ENCODE measurements at places on chromosomes 3 and 15.
A peak's percentile ranks its signal among the peaks of the same experiment; 100 is the strongest.

DNA sequence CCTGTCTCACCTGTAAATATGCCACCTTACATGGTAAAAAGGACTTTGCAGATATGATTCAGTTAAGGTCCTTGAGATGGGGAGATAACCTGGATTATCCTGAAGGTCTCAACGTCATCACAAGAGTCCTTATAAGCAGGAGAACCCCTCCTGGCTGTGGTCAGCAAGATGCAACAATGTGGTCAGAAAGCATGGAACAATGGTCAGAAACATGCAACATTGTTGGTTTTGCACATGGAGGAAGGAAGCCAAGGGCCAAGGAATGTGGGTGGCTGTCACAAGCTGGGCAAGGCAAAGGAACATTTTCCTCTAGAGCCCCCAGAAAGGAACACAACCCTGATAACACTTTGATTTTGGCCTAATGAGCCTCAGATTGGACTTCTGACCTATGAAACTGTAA lies 9.4 kb upstream of the SUMF1 start:
- DNase-seq = no peak

DNA sequence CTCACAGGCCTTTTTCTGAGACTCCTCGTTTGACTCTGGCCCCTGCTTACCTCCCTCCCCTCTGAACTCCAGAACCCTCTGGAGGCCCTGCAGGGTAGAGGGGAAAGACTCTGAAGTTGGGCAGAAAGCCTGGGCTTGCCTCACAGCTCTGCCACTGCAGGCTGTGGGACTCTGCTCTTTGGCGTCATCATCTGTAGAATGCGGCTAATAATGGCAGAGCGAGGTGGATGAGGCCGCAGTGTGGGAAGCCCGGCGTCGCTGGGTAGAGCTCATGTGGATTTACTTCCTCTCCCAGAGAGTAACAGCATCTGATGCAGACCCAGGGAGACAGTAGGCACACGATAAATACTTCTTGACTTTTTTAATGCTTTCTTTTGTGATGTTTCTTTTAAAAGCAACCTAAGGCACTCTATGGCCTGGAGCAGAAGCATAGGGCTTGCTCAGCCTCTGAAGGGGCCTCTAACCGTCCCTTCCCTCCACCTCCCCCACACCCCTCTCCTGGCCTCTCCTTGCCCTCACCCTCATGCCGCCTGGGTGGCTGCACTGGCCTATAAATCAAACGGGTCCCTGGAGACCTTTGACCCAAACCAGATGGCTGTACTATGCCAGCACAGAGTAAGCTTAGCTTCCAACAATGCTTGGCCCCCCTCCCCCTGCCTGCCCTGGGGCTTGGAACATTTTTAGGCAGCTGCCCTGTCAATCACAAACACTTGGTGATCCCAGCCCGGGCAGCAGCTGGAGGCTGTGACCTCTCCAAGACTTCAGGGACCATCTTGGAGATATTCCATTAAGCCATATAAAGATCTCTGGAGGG lies 32.9 kb downstream of the SPSB4 start:
- peak; percentile 26 for DNase-seq

DNA sequence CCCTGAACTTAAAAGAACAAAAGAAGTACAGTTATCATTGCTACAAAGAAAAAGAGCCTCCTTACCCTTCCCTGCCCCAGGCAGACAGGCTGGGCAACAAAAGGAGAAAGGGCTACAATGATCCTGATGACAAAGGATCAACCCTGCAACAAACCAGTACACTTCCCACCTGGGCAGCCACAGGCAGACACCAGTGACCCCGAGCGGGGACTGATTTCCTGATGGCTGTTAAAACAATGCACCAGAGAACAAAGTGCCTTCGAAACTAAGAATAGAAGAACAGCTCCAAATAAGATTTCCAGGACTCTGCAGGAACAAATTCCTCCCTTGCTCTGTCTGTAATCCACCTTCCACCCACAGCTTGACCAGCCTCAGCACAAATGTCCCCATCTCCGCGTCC lies 106.3 kb upstream of the ARHGEF3 start:
- no peak for DNase-seq

DNA sequence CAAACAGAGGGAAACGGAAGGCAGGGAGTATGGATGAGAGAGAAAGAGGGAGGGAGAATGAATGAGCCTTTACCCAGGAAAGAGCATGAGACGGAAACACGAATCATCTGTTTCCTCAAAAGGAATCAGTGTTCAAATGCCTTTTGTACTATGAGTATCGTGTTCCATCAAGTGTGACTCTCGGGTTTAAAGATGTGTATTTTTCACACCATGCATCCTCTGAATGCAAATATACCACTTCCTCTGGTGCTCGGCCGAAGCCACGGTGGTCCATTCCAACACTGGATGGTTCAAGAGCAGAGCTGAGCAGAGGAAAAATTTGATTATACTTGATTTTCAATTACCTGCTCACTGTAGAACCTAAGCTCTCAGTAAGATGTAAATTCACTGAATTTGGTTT lies 505.1 kb downstream of the MECOM start:
- DNase-seq = no peak

- DNase-seq = no peak
Measured at GRCh38 chr3:3119393-3119851, 7.3 kb upstream of the TRNT1 start.

DNA sequence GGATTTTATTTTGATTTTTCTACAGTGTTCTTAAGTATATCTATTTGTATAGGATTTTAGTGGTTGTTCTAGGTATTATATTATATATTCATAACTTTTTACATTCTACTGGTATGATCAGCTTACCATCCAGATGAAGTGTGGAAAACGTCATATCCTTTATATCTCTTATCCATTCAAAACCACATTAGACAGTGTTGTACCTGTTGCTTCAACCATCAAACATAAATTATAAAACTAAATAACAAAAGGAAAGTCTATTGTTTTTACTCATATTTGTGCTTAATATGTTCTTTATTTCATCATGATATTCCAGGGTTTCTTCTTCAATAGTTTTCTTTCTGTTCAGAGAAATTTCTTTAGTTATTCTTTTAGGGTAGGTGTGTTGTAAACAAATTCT lies 191.4 kb downstream of the RPLP1 start:
- no peak for DNase-seq

DNA sequence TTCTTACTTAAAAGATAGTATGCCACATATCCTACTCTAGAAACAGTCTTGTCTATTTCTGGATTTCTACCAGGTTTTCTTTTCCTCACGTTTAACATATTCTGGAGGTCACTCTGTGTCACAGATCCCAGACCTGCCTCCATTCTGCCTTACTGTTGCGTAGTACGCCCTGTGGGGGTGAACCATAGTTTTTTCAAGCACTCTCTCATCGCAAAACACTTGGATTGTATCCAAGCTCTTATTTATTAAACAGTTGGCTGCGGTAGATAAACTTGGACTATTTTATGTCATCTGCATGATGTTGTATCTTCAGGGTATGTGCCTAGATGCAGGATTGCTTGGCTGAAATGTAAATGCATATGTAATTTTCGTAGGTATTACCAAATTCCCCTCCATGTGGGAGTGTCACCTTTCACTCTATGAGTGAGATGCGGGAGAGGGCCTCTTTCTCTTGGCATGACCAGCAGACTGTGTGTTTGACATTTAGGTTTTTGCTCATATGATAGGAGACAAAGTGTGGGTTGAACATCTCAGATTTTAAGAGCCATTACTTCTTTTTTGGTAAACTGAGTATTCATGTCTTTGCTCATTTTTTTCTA lies 55.8 kb downstream of the ABTB1 start:
- no peak for DNase-seq

GRCh38 chr3:65979162-65979561 lies 59.6 kb downstream of the MAGI1 start:
- DNase-seq = no peak

DNA sequence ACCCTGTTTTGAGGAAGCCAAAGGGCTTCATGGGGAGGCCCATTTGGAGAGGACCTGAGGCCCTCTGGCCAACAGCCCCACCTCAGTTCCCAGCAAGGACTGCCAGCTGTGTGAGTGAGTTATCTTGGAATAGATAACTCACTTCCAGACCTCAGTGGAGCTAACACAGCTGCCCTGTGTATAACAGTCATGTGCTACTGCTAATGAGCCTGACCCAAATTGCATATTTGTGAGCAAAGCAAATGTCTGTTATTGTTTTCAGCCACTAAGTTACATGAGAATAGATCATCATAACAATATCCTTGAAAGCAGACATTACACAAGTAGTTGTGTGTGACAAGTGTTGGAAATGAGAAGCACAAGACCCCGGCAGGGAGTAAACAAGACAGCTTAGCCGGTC lies 355.8 kb downstream of the MCTP2 start:
- no peak for DNase-seq

- DNase-seq = no peak
Measured at GRCh38 chr3:37945807-37946530, 44.6 kb upstream of the VILL start.

DNA sequence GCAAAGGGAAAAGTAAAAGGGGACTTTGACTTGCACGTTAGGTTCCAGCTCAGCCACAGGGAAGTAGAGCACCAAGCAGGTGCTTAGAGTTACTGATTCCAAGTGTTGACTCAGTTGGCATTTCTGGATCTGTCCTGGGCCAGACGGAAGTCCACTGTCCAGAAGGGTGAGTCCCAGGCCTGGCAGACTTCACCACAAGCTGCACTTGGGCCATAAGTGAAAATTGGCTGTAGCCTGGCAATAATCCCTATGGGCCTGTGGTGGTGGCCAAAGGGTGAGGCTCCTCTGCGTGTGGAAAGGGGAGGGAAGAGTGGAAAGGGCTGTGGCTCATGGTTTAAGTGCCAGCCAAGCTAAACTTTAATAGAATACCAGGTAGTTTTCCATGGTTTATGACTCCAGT lies 121.5 kb downstream of the DTWD1 start:
- DNase-seq = no peak

- no peak for DNase-seq
Measured at GRCh38 chr3:23314981-23315762, 112.0 kb downstream of the UBE2E2 start.

- DNase-seq = no peak
Measured at GRCh38 chr15:88074386-88074785, 182.2 kb downstream of the NTRK3 start.

DNA sequence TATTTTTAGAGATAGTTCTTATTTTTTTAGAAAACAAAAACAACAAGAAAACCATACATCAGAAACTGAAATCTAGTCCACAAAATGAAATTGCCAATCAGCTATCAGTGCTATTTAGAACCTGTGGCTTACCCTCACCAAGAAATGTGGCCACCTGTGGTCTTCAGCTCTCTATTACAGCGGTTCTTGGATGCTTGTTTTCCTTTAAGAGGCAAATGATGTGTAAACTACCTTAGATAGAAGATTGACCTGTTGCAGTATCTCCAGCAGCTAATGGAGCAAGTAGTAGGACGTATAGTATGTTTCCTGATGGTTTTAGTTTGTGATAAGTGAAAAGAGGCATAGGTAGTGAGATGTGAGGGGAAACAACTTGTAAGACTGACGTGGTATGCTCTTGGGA lies 21.2 kb downstream of the TFG start:
- DNase-seq = no peak

DNA sequence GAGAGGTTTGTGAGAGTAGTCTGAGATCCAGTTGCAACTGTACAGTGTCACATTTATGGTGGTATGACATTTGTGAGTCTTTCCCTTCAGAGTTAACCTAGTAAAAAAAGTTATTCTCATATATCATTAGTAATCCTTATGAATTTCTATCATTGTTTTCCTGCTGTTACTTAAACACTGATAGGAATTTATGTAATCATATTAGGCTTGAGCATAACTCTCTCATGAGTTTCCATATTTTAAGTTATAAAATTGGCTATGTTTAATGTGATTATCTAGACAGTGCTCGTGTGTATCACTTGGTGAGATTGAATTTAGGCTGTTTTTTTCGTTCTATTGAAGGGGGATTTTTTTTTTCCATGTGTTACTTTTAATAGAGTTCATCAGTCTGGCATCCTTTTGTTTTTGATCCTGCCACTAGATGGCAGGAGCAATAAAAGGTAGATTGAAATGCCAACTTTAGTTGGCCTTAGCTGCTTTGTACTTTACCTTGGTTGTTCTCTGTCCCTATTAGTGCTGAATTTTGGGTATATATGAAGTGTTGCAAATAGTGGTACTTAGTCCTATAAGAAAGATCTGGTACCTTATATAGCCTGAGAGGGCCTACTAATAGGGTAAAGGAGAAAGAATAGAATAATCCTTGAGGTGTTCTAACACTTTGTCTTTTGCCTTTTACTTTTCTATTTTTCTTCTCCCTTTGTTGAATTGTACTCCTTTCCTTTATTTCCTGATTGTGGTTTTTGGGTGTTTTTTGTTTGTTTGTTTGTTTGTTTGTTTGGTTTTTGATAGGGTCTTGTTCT lies 17.9 kb downstream of the STT3B start:
- no peak for DNase-seq

GRCh38 chr3:115186351-115187148 lies 39.5 kb upstream of the ZBTB20 start:
- peak; percentile 30 for DNase-seq

- no peak for DNase-seq
Measured at GRCh38 chr3:182740710-182741109, 52.6 kb upstream of the ATP11B start.

- no peak for DNase-seq
Measured at GRCh38 chr3:133271539-133271938, 128.3 kb upstream of the BFSP2 start.

DNA sequence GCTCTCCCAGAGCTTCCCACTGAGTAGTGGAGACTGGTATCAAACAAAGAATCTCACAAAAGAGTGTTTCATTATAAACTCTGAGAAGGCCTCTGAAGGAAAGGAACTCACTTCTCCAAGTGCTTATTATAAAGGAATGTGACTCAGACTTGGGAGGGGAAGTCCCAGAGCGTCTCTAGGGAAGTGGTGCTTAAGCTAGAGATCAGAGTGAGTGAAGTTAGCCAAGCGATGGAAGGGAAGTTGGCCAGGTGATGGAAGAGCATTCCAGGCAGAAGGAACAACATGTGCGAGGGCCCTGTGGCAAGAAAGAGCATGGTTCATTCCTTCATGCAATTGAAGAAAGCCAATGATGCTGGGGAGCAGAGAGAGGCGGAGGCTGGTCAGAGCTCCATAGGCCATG lies 2.3 kb downstream of the XYLB start:
- peak; percentile 94 for DNase-seq

DNA sequence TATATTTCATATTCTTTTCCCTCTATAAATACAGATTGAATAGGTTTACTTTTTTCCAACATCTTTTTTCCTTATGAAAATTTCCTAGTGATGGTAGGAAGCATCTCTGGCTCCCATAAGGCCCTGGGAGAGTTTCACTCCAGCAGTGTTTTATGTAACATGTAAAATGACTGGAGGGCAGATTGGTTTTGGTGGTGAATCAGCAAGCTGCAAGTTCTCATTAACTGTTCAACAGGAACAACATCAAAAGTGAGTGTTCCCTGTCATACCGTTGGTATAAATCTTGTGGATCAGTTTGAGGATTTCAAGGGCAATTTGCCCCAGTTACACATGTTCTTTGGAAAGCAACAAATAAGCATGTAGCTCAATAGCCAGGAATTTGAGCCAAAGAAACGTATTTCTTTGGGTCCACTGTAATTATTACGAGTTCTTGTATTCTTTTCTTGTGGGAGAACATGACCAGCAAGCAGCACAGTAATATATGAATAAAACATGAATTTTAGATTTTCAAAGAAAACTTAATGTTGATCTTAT lies 345.7 kb downstream of the SV2B start:
- DNase-seq = no peak

All from osteoblast (primary cell).